ENCODE measurements at places on chromosomes 13 and 19. TPM values are rescaled to one million over a fixed set of nuclear protein-coding genes. Genes with fewer than 3 reads are reported as not detected.
A peak's percentile ranks its signal among the peaks of the same experiment; 100 is the strongest.

RASGRP4 gene
- 5.9 TPM for total RNA-seq

TPTE2 gene
- total RNA-seq, result 0.11 TPM

SWSAP1 gene
- 1.5 TPM for total RNA-seq

ZNF574 gene
- 10.7 TPM for total RNA-seq

GRCh38 chr19:38974624-38975213 is 823 bp downstream of the FBXO17 start:
- H3K36me3 ChIP-seq, result no peaks in the 10 kb centered on the region
- H3K27me3 ChIP-seq, result peaks cover 27% of the 10 kb centered on the region
- DNase-seq, result no peak
- no peak overlapping the region for H3K4me3 ChIP-seq
- no peak overlapping the region for H3K27ac ChIP-seq

DNA sequence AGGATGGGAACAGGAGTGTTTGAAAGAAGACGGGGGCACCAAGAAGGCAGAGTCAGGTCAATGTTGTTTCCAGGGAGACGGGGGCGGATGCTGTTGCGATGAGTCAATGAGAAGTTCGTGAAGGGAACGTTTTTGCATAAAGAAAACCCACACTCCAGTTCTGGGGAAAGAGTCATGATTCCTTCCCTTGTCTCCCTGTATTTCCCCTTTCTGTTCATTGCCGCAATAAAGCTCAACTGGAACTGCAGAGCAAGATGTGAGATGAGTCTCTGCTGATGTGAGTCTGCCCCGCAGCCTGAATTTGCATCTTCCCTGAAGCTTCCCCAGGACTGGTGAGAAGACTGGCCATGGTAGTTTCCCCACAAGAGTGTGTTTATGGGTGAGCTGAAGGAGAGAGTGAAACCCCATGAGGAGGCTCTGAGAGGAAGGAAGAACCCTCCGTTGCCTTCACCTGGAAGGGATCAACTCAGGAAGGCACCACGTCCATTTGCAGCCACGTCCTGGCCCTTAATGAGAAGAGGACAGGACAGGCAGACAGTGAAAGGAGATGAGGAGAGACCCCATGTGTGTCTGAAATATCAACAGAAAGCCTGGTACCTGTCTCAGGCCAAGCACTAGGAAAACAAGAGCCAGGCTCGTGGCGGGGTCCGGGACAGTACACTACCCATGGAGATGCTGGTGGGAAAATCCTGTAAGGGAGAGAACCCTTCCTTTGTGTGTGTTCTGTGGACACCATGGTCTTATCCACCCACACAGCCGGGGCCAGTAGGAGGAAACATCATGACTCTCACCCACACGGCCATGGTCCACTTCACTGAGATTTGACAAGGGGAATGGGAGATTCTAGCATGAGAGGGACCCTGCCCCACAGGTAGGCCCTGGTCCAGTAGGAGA is 13.7 kb downstream of the LILRA1 start:
- H3K36me3 ChIP-seq, result no peaks in the 10 kb centered on the region
- peaks cover 9% of the 10 kb centered on the region for H3K27me3 ChIP-seq
- no peaks in the 10 kb centered on the region for H3K4me1 ChIP-seq
- H3K27ac ChIP-seq, result peak overlapping the region; percentile 44
- no peak for DNase-seq

DNA sequence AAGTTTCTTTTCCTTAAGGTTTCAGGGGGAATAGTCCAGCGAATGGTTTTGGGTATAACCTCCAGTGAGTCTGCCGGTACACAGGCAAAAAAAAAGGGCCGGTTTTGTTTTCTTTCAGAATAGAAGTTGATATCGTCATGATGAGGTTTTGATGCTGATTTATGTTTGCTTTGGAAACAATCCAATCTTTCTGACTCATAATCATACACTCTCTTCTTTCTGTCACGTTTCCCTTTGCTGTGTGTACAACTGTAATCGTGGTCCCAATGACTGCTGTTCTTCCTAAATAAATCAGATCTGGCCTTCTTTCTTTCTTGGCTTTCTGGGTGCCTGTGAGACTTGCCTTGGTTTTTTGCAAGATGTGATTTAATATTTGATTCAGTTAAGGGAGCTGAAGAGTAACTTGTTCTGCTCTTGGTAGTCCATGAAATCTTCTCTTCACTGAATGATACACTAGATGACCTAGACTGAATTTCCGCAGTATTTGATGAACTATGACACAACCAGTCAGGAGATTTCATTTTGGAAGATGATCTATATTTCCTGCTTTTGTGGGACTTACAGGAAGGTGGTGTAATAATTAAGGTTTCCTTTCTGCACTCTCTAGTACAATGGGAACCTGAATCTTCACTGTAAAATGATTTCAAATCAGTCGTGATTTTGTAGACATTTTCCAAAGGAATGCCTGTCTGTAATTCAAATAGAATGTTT is 34.9 kb upstream of the METTL21C start:
- no peak overlapping the region for H3K27ac ChIP-seq
- H3K4me1 ChIP-seq, result peaks cover 4% of the 10 kb centered on the region
- H3K36me3 ChIP-seq, result no peaks in the 10 kb centered on the region
- no peak for DNase-seq
- H3K27me3 ChIP-seq, result peaks cover 14% of the 10 kb centered on the region

- H3K36me3 ChIP-seq, result no peaks in the 10 kb centered on the region
- DNase-seq, result no peak
- no peak overlapping the region for H3K4me3 ChIP-seq
- peaks cover 9% of the 10 kb centered on the region for H3K27me3 ChIP-seq
- no peak overlapping the region for H3K27ac ChIP-seq
These were observed 88.0 kb downstream of the SLC10A2 start for GRCh38 chr13:102978168-102978567.

DNA sequence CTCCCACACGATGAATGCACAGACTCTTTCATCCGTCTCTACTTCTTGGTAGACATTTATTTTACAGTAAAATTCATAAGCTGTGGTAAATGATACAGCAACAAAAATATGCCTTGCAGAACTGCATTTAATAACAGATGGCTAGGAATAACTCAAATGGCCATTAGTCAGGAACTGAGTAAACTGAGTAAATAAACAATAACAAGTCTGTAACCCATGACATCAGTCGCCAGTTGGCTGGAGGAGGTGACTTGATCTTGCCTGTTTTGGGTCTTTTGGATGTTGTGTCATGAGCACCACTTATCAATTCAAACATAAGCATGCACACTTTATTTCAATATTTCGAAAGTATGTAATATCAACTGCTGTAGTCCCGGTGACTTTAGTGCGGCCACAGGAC is 632.6 kb upstream of the ARGLU1 start:
- no peak for DNase-seq
- H3K27me3 ChIP-seq, result peaks cover 3% of the 10 kb centered on the region
- no peak overlapping the region for H3K4me3 ChIP-seq
- no peaks in the 10 kb centered on the region for H3K36me3 ChIP-seq

- peaks cover 11% of the 10 kb centered on the region for H3K4me1 ChIP-seq
- H3K4me3 ChIP-seq, result no peak overlapping the region
- H3K27me3 ChIP-seq, result no peaks in the 10 kb centered on the region
- DNase-seq, result no peak
- H3K36me3 ChIP-seq, result peaks cover 37% of the 10 kb centered on the region
- H3K27ac ChIP-seq, result peak overlapping the region; percentile 22
These were observed 5.1 kb downstream of the PAF1 start for GRCh38 chr19:39385629-39386411.

DNA sequence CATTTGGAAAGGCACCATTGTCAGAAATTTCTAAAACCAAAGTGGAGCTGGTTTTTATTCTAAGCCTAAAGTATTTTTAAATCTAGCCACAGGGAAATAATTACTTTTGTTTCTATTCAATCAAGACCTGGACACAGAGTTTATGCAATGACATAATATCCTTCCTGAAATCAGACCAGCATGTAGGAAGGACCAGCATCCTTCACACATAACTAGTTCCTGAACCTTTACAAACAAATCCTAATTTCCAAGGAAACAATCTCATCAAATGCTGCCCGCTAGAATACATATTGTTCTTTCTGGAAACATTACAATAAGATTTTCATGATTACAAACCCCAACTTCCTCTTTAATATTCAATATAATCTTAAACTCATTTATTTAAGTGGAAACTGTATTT is 1.5 kb downstream of the STARD13 start:
- peaks cover 17% of the 10 kb centered on the region for H3K4me1 ChIP-seq
- DNase-seq, result no peak
- H3K27me3 ChIP-seq, result peaks cover 50% of the 10 kb centered on the region
- no peak overlapping the region for H3K27ac ChIP-seq
- H3K36me3 ChIP-seq, result no peaks in the 10 kb centered on the region

DNA sequence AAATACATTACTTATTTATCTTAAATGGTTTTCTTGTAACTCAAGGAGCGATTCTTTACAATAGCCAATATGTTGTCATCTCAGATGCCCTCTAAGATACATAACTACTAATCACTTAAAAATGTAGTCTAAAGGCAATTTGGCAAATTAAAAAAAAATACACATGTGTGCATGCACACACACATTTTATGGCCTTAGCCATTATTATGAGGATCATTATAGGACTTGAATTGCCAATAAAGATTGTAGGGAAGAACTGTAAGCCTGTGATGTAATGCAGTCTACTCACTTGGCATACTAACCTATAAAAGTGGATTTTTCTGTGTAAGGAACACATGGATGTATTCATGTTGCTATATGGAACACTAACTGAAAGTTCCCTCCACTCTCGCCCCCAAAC is 274.3 kb downstream of the SHISA2 start:
- no peak overlapping the region for H3K27ac ChIP-seq
- H3K36me3 ChIP-seq, result no peaks in the 10 kb centered on the region
- no peak overlapping the region for H3K4me3 ChIP-seq
- peaks cover 6% of the 10 kb centered on the region for H3K27me3 ChIP-seq

DNA sequence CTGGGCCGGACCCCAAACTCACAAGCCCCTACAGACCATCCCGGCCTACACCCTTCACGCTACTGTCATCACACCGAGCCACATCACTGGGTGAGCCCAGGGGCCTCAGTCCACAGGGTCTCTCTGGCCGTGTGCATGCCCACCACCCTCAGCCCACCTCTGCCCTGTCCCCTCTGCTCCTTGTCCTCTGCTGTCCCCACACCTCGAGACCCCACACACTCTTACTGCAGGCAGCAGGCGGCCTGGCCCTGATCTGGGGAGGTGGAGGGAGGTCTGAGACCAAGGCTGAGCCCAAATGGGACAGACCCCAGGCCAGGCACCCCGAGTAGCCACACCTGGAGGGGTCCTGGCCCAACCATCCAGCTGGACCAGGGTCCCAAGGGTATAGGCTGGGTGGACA is 35.2 kb downstream of the PEPD start:
- no peaks in the 10 kb centered on the region for H3K27me3 ChIP-seq
- no peak overlapping the region for H3K27ac ChIP-seq
- H3K36me3 ChIP-seq, result peaks cover 43% of the 10 kb centered on the region
- no peak for DNase-seq
- no peaks in the 10 kb centered on the region for H3K4me1 ChIP-seq
